Activated CD4-positive, CD25-positive, alpha-beta regulatory T cell treated with anti-CD3 and anti-CD28 coated beads, Interleukin-2, amount 50 U/mL, for 24 hours (primary cell): ENCODE measurements at places on chromosomes 6 and 20.

DNA sequence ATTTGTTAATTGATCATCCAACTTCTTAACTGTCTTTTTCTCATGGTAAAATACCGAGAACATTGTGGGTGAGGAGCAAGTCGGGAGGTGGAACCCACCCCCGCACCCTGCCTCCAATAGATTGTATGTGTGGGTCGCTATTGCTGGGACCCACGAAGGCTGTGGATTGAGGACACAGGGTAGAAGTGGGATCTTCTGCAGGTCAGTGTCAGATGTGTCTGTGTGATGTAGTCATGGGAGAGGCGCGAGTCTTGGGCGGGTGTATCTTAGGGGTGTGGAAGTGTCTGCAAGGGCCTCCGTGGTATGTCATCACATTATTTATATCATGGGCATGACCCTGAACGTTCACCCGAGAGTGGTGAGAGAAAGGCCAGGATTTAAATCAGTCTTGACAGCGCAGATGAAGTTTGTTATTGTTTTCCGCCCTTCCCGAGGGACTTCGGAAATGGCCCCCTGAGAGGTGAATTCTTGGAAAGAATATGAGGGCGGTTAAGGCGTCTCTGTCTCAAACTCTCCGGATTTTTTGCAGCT lies 472 bp upstream of the PAQR8 start:
- peak; percentile 12 for ATAC-seq

- no peak for ATAC-seq
Observed at GRCh38 chr20:19903168-19903811, 113.9 kb upstream of the NAA20 start.

DNA sequence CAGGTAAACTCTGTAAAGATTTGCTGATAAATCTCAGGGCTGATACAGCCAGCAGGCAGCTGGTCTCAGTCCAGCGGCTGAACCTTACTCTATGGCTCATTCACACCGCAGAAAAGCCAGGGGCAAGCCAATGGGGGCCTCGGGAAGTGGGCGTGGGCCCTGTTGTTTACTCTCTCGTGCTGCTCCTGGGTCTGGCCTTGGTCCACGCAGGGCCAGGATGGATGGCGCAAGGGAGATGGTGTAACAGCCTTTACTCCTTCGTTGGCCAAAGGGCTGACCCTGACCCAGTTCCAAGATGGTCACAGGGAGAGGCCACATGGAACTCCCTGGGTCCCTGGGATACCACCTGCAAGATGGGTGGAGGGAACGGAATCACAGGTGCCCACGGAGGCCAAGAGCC lies 16.2 kb downstream of the KCNK17 start:
- no peak for ATAC-seq

DNA sequence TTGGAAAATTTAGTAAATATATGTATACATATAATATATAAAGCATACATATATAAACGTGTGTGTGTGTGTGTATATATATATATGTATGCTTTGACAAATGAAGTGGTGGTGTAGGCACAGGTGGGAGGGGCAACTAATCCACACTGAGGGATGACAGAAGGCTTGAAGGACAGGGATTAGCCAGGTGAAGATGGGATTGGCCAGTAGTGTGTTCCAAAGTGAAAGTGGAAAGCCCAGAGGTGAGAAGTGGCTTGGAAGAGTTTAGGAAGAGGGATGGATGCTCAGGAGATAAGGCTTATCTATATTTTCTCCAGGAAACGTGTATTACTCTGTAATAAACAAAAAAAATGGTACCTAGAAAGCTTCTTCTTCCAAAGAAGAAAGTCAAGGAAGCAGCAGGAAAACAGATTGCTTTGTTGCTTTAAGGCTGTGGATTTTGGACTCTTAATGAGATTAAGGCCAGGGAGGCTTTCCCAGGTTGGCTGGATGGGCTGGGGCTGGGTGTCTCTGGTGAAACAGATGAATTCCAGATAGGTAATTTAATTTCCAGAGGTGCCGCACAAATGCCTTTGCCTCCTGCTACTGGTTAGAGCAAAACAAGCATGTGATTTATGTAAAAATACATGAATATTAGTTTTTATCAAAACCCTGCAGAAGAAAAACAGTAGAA lies 63.9 kb downstream of the JARID2 start:
- ATAC-seq: no peak

GRCh38 chr6:7100072-7100752 lies 7.5 kb upstream of the RREB1 start:
- ATAC-seq: no peak

- no peak for ATAC-seq
Observed at GRCh38 chr20:60069656-60070055, 111.4 kb downstream of the CDH26 start.

- ATAC-seq: no peak
Observed at GRCh38 chr6:166925141-166925996, 31.0 kb downstream of the RNASET2 start.

DNA sequence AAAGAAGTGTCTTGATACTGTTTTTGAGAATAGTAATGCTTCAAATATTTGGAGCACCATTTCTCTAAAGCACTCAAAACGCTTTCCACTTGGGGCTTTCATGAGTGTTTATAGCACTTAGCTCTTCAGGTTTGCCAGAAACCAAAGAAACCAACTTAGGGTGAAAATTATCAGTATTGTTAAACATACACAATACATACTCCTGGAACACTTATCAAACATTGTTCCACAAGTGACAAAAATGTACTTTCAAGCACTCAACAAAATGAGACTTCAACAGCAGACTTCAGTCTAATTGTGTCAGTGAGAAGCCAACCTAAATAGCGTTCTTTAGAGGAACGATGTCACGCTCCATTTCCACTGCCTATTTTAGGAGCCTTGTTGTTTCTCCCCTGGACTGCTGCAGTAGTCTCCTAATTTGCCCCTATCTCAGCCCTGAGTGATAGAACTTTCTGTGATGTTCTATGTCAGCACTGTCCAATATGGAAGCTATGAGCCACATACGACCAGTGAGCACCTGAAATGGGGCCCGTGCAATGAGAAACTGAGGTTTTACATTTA lies 461.3 kb downstream of the KIF16B start:
- ATAC-seq: no peak

DNA sequence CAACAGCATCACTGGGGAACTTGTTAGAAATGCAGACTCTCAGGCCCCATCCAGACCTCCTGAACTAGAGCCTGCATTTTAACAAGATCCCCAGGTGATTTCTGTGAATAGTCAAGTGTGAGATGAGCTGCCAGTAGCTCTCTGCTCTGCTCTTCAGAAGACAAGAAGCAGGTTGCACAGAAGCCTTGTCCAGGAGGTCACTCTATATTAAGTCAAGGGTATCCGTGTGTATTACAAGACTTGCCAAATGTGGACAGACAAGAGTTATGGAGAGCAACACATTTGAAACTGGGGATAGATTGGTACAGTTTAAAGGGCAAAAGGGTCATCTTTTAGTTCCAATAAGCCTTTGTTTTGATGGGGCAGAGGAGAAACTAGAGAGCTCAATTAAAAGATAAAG lies 23.2 kb upstream of the RIN2 start:
- ATAC-seq: no peak

DNA sequence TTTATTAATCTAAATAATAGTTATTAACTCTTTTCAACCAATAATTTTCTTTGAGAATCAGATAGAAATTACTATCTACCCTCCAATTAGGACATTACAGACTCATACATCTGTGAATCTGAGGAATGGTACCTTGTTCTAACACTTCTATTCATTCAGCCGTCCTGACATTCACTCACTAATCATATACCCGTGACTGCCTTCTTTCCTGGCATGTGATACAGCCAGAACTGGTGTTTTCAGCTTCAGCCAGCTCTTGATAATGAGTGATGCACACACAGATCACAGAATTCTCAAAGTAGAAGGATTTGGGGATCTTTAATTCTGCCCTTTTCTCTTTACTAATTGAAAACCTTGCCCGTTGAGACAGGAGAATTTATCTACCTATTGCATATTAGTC lies 499.9 kb downstream of the UTRN start:
- ATAC-seq: no peak

- ATAC-seq: no peak
Observed at GRCh38 chr6:154371281-154371680, 14.7 kb upstream of the IPCEF1 start.

- ATAC-seq: no peak
Observed at GRCh38 chr20:58981628-58982364, 740 bp downstream of the NELFCD start.

DNA sequence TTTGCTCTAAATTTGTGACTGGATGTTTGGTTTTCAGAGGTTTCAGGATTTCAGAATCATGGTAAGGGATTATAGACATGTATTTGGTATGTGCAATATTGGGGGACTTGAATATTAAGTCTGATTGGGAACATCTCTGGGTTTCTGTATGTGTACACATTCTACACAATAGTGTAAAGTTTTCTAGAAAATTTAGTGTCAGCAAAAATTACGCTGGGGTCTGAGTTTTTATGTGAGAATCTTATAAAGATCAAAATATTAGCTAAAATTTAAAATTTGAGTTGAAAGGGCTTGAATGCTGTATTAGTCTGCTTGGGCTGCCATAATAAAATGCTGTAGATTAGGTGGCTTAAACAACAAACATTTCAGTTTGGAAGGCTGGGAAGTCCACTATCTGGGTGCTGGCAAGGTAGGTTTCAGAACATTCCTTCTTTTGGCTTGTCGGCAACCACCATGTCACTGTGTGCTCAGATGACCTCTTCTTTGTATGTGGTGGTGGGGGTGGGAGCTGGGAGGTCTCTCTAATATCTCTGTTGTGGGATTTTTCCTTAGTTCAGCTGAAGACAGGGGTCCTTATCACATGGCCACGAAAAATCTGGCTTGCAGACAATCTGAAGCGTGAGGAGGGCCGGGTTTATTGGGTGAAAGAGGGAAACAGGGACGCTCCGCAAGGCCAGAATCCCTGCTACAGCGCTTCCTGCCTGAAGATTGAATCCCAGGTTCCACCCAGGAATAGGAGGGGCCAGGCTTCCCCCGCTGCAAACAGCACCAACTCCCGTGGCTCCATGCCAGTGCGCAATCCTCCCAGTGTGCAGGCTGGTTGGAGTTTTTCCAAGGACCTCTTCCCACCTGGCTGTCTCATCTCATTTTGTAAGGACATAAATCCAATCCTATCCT lies 299.7 kb downstream of the PLCB1 start:
- no peak for ATAC-seq

DNA sequence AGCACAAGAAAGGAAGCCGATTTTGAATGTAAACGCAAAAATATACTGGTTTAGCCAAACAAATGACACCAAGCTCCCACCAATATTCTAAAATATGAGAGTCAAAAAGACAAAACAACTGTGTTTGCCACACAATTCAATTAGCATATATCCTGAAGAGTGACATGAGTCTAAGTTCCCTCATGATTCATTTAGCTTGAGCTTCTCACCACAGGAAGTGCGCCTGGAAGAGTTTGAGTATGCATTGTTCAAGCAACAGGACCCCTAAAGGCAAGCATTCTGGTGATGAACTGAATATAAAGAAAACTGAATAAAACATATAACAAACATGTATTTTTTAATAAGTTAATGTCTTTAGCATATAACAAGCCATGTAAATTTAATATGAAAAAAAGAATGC lies 115.2 kb upstream of the RUNX2 start:
- ATAC-seq: no peak

DNA sequence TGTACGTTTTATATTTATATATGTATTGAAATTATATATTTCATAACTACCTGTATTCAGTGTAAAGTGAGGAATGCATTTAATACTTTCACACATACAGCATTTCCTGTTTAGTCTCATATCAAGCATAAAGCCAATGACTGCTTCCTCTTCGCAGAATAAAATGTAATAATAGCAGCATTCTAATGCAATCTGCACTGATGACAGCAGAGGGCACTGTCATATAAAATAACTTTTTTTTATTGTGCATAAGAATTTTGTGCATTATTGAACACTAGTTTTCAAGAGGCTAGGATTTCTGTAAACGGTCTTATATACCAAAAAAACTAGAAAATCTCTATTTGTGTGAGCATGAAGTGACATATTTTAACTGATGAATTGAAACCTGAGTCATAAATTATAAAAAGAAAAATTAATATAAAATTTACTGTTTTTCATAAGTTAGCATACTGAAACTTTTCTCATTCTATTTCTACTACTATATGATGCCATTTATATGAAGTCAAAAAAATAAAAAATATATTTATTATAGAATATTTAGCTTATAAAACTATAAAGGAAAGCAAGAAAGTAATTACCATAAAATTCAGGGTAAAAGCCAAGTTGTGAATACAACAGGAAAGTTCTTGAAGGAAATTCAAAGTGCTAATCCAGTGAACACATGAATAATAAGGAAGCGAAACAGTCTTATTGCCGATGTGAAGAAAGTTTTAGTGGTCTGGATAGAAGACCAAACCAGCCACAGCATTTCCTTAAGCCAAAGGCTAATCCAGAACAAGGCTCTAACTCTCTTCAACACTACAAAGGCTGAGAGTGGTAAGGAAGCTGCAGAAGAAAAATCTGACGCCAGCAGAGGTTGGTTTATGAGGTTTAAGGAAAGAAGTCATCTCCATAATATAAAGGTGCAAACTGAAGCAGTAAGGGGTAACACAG lies 36.3 kb downstream of the RNF146 start:
- ATAC-seq: peak; percentile 39

GRCh38 chr6:31901415-31901952 lies 402 bp downstream of the ZBTB12 start:
- ATAC-seq: peak; percentile 10

- ATAC-seq: no peak
Observed at GRCh38 chr20:2558581-2559278, 22.4 kb downstream of the TMC2 start.

DNA sequence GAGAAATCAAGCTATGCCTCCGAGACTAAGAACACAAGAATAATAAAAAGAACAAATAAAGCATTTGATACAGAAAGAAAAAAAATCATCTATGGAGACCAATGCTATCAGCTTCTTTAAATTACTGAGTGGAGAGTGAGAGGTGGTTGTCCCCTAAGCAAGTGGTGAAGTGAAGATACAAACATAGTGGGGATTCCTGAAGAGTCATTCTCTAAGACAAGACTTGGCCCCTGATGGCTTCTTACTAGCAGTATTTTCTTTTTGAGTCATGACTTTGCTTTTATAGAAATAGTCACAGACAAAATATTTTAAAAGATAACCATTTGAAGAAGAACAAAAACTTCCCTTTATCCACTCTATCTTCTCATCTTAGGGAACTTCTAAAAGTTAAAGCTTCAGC lies 261.4 kb upstream of the PRDM1 start:
- ATAC-seq: no peak

DNA sequence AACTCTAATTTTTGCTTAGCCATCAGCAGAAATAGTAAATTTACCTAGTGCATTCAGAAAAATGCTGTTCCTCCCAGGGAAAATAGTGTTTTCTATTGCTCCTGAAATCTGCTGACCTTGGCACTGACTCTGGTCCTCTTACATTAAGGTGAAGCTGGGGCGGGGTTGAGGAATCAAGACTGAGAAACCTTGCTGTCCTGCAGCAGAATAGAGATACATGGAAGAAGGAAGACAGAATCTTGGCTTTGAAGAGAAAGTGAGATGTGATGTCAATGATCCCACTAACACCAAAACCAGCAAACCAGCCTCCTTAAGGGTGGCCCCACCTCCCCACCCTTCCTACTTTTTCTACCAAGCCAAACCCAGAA lies 840 bp upstream of the LY86 start:
- ATAC-seq: no peak

DNA sequence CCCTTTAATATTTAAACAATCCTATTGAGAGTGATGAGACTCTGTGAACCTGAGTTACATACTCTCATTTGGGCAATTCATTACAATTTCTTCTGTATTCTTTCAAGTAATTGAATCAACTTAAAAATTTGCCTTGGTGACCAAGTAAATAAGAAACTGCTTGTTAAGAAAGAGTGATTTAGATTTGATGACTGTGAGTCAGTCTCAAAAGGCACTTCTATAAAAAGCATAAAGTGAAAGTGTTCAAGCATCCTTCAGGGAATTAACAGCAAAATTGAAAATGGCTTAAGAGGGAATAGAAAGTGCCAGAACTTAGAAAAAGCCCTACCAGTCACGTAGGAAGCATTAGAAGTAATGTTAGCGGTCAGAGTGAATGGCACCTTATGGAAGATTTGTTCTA lies 654.7 kb downstream of the EPM2A start:
- ATAC-seq: no peak
